ENCODE measurements at places on chromosomes 6 and 20.

- no peak for DNase-seq
Measured at GRCh38 chr6:36809941-36810803, 29.1 kb downstream of the CPNE5 start.

- no peak for DNase-seq
Measured at GRCh38 chr6:167996424-167997199, 859 bp upstream of the KIF25 start.

DNA sequence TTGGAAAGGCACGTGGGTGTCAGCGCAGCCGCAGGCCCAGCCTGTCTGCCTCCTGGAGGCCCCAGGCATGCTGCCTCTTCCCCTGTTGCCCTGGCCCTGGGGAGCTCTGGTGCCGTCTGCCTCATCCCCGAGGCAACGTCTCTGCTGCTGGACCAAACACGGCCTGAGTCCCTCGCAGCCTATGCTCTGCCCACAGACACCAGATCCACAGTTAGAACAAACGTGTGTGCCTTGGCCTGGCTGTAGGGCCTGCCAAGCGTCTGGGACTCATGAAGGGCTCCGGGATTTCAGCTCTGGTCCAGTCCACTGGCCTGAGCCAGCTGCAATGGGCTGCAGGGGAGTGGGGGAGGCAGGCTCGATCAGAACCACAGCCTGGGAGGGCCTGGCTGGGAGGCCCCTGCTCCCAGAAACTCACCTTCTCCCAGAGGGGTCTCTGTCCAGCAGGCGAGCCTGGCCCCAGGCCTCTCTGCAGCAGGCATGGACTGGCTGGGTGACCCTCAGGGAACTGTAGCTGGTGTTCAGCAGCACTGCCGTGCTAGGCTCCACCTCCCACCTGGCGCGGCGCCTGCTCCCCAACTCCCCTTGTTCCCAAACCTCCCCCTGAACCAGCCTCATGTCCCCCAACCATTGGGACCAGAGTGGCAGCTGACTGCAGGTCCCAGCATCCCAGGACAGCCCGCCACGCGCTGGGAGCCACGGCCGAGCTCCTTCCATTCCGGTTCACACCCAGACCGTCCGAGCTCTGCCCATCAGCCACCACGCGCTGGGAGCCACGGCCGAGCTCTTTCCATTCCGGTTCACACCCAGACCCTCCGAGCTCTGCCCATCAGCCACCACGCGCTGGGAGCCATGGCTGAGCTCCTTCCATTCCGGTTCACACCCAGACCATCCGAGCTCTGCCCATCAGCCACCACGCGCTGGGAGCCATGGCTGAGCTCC lies 197.0 kb downstream of the DLL1 start:
- no peak for DNase-seq

GRCh38 chr20:33830371-33830770 lies 19.2 kb downstream of the CHMP4B start:
- DNase-seq = no peak

GRCh38 chr6:22467645-22468044 lies 101.7 kb upstream of the HDGFL1 start:
- DNase-seq = no peak

GRCh38 chr6:10951675-10952282 lies 64.9 kb downstream of the SYCP2L start:
- peak; percentile 30 for DNase-seq

- DNase-seq = no peak
Measured at GRCh38 chr6:3664625-3665041, 86.9 kb downstream of the PXDC1 start.

DNA sequence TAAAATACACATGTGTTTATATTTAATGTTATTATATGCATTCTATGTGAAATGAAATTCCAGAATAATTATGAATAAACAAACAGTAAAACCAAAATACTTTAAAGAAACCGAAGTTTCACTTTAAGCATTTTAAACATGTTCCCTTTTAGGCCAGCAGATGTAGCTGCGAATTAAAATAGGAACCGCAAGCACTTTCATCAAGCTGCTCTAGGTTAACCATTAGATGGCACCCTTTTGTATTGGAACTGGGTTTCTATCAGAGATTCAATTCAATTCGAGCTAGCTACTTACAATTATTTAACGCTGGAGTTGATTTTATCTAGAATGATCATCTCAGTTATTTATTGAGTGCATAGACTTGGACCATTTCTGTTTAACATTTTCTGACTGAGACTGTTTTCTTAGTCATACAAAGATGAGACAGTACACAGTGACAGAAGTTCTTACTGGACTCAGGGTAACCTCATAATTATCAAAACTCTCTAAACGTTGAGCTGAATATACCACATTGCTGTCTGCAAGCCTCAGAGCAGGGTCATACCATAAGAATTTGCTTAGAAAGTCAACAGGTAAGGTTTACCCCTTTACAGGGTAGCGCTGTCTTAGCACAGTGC lies 8.5 kb downstream of the TMEM242 start:
- peak; percentile 73 for DNase-seq

DNA sequence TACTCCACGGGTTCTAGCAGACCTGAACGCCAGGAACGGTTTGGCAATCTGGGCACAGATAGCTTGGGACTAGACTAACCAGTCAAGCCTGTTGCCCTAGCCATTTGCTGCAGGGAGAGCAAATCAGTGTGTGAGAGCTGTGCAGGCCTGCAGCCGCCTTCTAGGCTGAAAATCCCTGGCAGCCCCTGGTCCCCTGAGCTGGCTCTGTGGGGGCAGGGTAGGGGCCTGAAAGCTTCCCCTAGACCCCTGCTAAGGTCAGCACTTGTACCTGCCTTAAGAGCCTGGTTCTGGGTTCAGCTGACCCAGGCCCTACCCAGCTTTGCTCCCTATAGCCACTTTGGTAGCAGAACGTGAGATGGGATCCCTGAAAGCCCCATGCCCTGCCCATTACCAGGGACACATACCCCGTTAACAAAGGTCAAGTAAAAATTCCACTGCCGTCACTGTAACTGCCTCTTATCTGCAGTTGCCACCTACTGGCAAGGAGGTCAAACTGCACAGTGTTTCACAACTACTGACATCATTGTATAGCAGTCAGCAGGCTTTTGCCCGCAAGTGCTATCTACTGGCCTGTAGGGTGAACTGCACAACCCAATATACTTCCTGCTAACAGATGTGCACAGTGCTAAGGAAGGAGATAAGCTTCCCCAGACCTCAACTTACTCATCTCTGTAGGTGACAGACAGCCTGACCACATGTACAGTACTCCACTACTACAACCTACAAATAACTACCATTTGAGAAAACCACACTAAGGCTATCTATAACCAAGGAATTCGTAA lies 95.1 kb upstream of the OLIG3 start:
- peak; percentile 32 for DNase-seq

DNA sequence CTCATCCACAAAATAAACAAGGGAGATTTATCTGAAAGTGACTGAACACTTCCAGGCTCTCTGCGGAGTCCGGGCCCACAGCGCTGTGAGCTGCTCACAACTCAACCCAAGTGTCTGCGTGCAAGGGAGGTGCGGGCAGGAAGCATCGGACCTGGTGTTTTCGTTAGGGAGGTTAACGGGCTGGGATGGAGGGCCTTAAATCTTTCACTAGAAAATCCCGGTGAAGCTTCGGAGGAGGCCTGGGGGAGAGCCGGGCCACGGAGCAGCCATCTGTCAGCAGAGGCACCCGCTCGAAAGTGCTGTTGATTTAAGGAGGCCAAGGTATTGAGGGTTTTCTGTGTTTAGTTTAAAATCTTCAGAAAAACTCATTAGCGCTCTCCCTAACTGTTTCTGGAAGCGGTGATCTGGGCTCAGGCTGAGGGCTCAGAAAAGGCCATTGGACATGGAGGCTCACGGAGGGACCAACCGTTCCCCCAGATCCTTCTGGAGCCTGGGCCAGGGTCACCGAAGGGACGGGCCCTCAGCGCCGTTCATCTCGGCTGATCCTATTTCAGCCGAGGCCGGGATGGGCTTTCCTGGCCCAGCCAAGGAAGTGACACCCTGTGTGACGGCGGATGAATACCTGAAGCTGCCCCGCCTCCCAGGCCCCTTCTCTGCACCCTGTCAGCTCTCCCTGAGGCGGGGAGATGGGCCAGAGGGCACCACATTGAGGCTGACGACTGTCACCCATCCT lies 20.7 kb downstream of the GATA5 start:
- no peak for DNase-seq

DNA sequence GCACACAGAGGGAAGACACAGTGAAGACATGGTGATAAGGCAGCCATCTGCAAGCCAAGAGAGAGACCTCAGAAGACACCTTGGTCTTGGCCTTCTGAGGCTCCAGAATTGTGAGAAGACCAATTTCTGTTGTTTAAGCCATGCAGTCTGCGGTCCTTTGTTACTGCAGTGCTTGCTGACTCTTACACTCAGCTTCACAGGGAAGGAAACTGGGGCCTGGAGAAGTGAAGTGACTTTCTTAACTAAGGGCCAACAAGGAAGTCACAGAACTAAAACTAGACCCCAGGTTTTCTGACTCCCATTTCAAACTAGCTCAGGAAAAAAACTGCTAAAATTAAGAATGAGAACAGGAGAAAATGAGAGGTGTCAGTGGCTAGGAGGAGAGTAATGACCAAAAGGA lies 74.3 kb downstream of the TNFRSF21 start:
- DNase-seq = no peak

DNA sequence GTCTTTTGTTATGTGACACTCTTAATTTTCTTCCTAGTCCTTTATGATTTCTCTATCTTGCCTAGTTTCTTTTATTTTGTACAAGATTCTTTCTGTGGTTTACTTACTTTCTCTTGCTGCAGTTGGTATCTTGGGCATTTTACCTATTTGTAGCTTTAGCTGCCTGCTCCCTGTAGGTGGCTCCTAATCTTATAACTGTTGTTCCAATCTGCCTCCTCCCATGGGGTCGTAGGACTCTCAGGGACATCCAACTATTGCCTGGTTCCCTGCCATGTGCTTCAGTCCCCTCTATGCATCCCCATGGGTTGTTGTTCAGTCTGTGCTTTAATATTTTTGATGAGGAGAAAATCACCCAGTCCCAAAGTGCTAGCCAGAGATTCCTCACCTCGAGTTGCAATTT lies 31.4 kb downstream of the RIN2 start:
- DNase-seq = no peak

- no peak for DNase-seq
Measured at GRCh38 chr6:116381000-116381399, 10.3 kb downstream of the DSE start.

GRCh38 chr6:118893064-118893806 lies 717 bp upstream of the ASF1A start:
- DNase-seq = peak; percentile 81

DNA sequence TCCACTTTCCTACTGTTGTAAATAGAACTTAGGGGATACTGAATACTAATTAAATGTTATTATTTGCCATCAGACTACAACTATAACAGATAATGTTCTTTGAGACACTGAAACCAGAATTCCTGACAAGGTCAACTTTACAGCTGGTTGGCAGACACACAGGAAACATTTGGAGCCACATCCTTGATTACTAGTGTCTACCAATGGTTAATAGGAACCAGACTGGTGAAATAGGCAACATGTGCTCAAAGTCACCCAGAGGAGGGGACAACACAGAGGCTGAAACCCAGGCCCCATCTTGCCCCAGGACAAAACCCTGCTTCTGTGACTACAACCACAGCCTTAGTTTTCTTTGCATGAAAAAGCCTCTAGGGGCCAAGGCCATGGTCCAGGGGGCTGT lies 47.8 kb upstream of the NT5E start:
- no peak for DNase-seq

DNA sequence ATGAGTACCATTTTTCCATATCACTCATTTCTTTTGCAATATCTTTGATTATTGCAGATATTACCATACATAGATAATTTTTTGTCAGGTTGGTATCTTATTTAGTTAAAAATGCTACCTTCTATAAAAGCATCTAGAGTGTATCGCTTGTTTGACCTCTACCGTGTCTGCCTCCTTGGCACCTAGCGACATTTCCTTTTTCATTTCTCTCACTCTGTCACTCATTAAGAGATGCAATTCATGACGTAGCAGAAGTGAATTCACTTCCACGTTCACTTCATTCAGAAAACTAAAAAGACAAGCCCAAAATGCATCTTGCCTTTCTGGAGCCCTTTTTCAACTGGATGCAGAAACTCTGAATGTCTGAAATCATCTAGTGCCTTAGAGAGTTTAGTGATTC lies 172.9 kb downstream of the MMS22L start:
- no peak for DNase-seq

GRCh38 chr6:120671519-120671918 lies 662.8 kb downstream of the TBC1D32 start:
- DNase-seq = no peak

DNA sequence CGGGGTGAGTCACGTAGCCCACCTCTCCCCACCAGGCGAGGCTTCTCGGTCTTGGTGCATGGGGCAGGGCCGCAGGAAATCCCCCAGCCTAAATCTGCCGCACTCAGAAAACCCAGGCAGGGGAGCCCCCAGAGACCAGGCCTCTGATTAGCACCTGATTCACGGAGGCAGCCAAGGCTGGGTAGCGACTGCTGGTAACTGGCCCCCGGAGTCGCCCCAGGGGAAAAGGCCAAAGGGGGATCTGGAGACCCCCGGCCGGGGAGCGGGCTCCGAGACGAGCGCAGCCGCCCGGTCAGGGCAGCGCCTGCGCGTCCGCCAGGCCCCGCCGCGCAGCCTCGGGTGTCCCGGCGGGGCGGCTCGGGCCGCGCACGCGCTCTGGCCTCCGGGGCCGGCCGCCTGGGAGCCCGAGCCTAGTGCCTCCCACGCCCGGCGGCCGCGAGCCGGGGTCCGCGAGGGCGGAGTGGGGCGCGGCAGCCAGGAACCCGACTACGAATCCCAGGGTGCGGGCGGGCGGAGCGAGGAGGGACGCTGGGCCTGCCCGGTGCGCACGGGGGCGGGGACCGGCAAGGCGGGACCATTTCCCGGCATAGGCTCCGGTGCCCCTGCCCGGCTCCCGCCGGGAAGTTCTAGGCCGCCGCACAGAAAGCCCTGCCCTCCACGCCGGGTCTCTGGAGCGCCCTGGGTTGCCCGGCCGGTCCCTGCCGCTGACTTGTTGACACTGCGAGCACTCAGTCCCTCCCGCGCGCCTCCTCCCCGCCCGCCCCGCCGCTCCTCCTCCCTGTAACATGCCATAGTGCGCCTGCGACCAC lies at the start of gene DUSP22:
Gene DUSP22, plus strand, starts transcription at position 791 of the 809 bp plus-strand sequence. CDS start 53 bp downstream, outside the sequence.
- DNase-seq = peak; percentile 84

- peak; percentile 57 for DNase-seq
Measured at GRCh38 chr20:50152394-50153152, 950 bp downstream of the PEDS1 start.

- DNase-seq = no peak
Measured at GRCh38 chr6:31144296-31144969, 5.6 kb upstream of the PSORS1C2 start.

- no peak for DNase-seq
Measured at GRCh38 chr6:5173810-5174209, 86.9 kb downstream of the LYRM4 start.
